H9 (cell line): ENCODE measurements at places on chromosomes 1 and 21.

DNA sequence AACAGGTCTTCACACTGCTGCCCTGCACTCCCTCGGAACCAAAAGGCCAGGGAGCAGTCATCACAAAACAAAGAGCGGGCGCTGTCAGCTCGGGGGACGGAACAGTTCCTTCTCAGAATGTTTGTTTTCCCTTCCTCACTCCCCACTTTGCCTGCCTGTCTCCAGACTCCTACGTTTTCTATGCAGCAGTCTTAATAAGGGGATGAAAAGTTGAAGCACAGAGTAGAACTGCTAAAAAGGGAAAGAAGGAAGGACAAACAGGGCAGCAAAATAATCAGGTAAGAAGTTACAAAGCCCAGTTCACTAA lies 738 bp upstream of the GPR161 start:
- no peak for DNase-seq

- DNase-seq = no peak
Measured at GRCh38 chr1:50110151-50110550, 1.4 kb downstream of the ELAVL4 start.

GRCh38 chr1:151043163-151043562 lies 4.4 kb upstream of the C1orf56 start:
- DNase-seq = no peak

DNA sequence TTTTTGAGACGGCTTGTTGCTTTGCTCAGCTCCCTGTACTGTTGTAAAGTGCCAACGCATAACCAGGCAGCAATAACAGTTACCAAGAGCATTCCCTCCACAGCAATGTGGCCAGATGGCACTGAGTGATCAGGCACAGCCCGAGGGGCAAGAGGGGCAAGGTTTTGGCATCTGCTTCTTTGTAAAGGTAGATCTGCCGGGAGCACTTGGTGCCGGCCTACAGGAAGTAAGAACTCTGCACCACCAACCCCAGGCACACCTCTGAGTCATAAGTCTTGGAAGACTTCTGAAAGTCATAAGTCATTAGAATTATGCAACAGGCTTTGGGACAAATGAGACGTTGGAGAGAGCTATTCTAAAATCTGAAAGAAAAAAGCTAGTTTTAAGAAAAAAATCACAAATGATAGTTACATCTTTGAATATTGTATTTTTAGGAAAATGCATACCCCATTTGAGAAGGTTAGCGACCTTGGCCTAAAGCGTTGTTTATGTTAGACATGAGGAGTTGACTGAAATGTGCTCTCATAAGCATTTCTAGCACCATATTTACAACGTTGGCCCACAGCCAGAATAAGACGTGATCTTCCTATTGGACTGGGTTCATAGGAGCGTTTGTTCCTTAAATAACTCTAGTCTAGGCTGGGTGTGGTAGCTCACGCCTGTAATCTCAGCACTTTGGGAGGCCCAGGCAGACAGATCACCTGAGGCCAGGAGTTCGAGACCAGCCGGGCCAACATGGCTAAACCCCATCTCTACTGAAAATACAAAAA lies 37.7 kb upstream of the MAP10 start:
- no peak for DNase-seq

GRCh38 chr1:4462831-4463484 lies 191.5 kb upstream of the AJAP1 start:
- no peak for DNase-seq

- DNase-seq = no peak
Measured at GRCh38 chr1:158422212-158422611, 3.8 kb downstream of the OR10K2 start.

DNA sequence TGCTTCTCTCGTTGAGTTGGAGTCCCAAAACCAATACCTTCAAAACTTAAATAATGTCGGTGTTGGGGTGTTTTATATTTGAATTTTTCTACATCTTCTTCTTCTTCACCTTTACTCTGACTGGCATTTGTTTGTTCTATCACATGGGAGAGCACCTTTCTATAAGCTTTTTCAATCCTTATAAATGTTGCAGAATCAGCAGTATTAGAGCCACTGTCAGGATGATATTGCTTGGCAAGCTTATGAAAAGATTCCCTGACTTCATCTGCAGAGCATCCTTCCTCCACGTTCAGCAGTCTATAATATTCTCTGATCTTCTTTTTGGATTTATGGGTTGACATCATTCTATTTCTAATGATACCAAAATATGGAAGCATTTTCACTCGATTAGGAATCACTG lies 2.6 kb downstream of the DNAJC28 start:
- DNase-seq = no peak

DNA sequence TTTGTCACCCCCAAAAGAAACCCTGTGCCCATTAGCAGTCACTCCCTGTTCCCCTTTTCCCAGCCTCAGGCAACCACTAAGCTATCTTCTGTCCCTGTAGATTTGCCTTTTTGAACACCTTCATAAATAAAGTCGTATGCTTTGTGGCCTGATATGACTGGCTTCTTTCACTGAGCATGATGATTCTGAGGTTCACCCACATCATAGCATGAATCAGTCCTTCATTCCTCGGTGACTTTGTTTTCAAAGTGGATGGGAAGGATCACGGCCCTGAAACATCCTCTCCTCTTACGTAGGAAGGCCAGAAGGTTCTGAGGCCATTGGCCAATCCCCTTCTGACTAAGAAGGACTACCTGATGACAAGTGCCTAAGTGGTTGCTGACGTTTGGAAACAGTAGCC lies 39.1 kb downstream of the NIPAL3 start:
- no peak for DNase-seq

- no peak for DNase-seq
Measured at GRCh38 chr1:86748622-86749373, 44.4 kb downstream of the SH3GLB1 start.

DNA sequence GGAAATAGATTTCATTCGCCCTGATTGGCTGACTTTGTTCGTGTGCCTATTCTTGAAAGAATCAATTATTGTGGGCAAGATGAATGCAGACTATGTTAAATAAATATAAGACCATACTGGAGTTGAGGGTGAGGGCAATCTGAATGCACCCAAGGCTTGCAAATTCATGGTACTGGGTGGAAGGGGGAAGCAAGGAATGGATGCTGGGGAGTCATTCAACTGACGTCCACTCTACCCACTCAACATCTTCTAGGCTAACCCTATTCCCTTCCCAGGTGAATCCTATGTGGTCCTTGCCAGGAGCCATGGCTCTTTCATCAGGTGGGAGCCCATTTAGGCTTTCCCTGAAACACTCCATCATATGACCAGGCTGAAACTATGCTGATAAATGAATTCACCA lies 5.7 kb upstream of the CYP4B1 start:
- no peak for DNase-seq

GRCh38 chr1:6328696-6329095 lies 64.9 kb downstream of the ACOT7 start:
- DNase-seq = no peak
